ENCODE measurements at places on chromosomes 6 and 20.
A peak's percentile ranks its signal among the peaks of the same experiment; 100 is the strongest.

- DNase-seq: no peak
Observed at GRCh38 chr6:3715285-3715684, 36.2 kb downstream of the PXDC1 start.

DNA sequence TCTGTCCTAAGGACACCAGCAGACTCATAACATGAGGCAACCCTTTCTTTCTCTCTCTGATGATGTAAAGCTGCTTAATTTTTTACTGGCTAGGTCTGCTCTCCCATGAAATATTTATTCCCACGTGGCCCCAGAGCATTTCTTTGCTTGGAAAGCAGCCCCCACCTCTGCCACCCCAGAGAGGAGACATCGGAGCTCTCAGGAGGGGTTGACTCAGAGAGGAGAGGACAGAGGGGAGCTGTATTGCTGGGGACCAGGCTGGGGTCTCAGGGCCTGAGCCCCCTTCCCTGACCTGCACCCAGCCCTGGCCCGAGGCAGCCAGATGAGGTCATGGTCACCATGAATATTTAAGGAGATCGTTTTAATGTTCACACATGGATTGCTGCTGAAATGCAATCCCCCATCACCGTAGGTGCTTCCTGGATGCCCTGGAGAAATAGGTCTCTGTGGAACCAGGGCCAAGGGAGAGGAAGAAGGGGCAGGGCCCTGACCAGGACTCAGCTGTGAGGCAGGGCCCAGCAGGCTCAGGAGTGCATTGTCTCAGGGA, 117.5 kb downstream of the DLL1 start:
- no peak for DNase-seq

DNA sequence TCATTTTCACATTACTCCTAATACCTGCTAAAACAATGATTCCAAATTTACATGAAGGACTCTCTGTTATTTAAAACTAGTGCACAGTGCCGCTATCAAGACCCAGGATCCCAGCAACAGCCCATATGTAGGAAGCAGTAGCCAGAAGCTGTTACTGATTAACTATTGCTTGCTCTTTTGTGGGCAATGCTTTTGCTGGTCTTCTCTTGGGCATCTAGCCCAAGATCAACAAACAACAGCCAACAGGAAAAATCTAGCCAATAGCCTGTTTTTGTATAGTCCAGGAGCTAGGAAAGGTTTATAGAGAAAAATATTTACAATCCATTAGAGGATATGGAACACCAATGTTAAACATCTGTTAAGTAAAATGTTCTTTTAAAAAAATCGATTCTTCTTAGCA, 22.1 kb upstream of the TENT5A start:
- no peak for DNase-seq

- DNase-seq: no peak
Observed at GRCh38 chr6:162262466-162263196, 464.9 kb downstream of the PRKN start.

DNA sequence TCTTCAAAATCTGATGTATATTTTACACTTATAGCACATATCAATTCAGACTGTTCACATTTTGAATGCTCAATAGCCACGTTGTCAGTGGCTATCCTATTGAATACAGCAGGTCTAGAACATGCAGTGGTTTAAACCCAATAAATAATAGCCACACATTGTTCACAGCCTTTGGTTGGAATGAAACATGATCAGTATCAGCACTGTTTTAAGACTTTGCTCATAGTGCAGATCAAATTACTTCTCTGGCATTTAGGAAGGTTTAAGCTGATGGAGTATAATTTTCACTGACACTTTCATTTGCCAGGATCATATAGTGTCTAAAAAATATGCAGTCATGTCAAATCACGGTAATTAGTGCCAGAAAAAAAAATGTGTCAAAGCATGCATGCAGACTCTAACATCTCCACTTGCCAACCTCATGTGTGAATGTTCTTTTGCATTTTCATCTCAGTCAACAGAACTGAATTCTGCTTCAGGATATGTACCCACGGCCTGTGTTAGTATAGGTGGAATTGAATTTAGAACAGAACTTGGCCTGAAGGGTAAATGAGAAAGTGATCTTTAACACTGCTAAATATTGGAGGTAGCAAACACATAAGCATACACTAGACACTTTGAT, 184.1 kb downstream of the SLC24A3 start:
- DNase-seq: no peak

DNA sequence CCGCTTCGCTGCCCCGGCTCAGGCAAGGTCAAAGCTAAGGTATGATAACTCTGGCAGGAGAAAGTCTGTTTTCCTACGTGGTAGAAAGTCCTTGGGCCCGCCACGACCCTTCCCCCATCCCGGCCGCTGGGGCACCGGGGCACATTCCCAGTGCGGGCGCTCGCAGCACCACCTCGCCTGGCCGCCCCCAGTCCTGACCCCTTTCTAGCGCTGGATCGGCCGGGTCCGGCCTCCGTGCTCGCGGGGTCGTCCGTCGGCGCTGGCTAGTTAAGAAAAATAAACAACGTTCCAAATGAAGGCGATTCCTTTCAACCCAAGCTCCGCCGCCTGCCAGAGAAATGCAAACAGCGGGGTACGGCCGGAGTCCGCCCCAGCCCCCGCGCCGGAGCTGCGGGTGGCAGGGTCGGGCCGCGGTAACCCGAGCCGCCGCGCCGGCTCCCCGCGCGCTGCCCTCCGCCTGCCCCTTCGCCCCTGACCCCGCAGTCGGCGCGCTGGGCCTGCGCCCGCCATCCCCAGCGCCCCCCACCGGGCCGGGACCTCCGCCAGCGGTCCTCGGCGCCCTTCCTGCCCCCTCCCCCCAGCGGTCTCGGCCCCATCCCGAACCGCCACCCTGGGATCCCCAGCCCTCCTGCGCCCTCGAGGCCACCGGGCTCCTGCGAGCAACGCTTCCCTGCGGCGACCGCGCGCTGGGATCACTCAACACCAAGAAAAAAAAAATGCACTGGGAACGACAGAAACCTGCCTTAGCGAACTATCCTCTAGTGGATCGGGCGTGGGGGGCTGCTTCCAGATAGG, 37.6 kb downstream of the NCR2 start:
- no peak for DNase-seq

- no peak for DNase-seq
Observed at GRCh38 chr6:113873043-113873667, 16.0 kb downstream of the MARCKS start.

- DNase-seq: no peak
Observed at GRCh38 chr6:46637145-46637544, 15.5 kb downstream of the CYP39A1 start.

DNA sequence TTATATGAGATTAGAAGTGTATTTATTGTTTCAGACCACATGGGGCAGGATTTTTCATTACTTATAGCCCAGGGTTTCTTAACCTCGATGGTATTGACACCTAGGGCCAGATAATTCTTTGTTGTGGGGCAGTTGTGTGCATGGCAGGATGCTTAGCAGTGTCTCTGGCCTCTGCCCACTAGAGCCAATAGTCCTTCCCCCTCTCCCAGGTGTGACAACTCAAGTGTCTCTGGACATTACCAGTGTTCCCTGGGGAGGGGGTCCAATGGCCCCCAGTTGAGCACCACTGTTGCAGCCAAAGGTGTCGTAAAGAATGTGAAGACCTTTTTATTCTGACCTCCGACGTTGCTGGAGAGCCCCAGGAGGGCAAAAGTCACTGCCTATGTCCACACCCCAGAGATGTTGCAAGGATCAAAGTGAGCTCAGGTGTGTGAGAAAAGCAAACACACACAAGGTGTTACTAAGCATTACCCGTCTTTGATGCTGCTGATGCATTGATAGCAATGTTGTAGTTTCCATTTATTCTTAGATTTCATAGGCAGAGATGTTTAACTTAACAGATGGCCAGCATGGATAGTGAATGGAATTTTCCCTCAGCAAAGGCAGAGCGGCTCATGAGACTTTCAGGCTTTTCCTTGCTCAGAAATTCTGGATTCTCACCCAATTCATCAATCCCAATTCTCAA, 22.2 kb downstream of the BANF2 start:
- DNase-seq: no peak

DNA sequence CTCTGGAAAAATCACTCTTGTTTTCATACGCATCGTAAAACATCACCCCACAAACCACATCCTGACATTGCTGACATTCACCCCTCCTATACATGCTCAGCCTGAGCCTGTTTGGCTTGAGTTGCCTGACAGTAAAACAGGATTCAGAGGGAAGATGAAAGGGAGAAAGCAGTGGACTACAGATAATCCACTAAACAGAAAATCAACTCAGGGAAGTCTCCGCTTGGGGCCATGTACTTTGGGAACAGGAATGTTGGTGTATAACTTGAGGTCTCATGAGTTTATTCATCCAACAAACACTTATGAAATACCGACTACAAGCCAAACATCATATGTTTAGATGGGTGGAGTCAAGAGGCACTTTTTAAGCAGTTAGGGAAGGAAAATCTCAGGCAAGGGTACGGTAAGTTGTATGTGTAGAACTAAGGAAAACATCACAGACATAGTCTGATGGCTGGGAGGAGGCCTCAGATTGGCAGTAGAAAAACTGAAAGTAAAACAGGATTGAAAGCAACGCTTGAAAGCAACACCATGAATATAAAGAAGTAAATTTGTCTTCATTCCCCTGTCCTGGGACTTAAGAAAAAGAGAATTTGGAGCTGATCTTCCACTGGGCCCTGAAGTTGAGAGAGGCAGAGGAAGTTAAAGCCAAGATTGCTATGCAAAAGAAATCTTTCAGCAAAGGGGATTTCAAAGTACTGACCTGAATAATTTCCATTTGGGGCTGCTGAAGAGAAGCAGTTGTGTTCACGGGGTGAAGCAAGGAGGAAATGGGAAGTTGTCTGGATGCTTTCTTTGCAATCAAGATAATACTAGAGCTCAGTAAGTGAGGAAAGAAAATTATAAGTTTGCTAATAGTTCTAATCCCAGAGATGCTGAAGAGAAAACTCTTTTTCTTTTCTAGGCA, 28.8 kb downstream of the PDE7B start:
- peak; percentile 2 for DNase-seq

- no peak for DNase-seq
Observed at GRCh38 chr20:24699321-24700165, 230.1 kb downstream of the SYNDIG1 start.

- no peak for DNase-seq
Observed at GRCh38 chr20:44586289-44586911, 4.0 kb downstream of the PKIG start.

GRCh38 chr6:39938773-39939654, 4.8 kb upstream of the MOCS1 start:
- DNase-seq: no peak

- no peak for DNase-seq
Observed at GRCh38 chr6:7296602-7297001, 16.4 kb downstream of the SSR1 start.

DNA sequence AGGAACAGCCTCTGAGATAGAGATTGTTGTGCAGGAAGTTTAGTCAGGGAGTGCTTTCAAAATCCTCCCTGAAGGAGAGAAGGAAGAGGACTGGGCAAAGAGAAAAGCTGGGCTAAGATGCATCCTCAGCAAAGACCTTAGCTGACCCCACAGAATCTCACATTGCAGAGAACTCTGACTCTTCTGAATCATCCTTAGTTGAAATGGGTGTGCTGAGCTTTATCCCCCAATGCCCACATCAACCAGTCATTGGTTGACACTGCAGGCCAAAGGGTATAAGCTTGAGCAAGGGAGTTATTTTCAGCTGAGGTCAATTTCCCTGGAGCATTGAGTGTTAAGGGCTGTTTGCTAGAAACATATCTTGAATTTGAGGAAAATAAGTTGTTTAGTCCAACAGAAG, 732.2 kb downstream of the CBLN4 start:
- no peak for DNase-seq

DNA sequence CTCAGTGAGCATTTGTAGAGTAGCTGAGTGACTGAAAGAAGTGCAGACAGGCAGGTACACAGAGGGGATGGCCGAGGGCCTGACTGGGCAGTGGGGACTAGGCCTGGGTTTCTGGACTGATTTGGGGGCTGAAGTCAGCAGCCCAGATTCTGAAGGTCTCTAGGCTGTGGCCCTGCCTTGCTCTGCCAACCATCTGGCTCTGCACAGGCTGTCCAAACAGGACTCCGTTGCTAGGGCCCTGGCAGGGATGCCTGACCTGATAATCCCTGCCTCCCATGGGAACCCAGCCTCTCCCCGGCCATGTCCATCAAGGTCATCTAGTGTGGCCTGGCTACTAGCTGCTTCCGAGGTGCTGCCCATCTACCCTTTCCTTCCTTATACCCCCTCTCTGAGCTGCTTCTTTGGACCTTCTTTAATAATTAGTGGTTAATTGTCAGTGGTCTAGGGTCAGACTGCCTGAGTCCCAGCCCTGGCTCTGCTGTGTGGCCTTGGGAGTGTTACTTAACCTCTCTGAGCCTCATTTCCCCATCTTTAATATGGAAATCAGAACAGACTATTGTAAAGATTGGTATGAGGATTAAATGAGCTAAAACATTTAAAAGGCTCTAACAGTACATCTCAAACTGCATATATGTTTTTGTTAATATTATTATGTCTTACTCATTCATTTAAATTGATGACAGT, 137.9 kb downstream of the VEGFA start:
- DNase-seq: no peak

DNA sequence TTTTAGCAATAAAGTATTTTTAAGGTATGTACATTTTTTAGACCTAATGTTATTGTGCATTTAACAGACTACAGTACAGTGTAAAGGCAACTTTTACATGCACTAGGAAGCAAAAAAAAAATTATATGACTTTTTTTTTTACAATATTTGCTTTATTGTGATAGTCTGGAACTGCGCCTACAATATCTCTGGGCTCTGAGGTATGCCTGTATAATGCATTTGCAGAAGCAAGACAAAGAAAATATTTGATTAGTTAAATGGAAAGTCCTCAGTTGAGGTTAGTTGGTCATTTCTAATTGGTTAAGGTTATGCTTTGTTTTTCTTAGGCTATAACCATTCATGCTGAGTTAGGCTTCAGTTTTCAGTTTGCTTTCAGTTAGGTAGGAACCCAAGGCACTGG, 46.9 kb upstream of the SMAP1 start:
- no peak for DNase-seq

- DNase-seq: no peak
Observed at GRCh38 chr6:104573350-104573749, 286.4 kb downstream of the HACE1 start.

- no peak for DNase-seq
Observed at GRCh38 chr6:166754218-166755030, 127.4 kb upstream of the RPS6KA2 start.

DNA sequence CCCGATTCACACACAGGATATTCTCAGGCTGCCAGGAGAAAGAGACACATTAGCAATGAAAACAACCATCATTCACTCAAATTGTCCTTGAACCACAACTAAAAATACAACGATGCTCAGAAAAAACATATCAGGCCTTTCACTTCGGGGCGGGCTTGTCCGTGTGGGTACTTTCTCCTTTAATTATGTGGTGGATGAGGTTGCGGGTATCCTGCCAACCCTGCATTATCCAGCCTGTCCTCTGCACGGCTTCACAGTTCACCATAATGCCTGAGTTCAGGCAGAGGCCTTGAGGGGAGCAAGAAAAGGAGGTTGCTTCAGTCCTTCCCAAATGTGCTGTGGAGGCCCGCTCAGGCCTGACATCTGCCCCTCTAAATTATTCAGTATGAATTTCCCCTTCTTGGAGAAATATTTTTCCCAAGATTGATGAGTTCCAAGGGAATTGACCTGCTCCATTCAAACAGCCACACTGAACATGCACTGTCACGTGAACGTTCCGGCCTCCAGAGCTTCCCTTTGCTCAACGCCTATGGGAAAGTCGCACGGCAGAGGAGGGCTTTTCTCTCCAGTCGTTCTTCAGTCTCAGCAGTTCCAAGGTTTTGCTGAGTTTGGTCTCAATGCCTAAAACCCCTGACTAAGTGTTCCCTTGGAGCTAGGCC, 70.3 kb downstream of the MYLK4 start:
- DNase-seq: no peak

GRCh38 chr20:478949-479429, 16.7 kb upstream of the TBC1D20 start:
- no peak for DNase-seq

Data from stimulated activated CD4-positive, alpha-beta T cell treated with anti-CD3 and anti-CD28 coated beads, Interleukin-12 subunit alpha, Interleukin-12 subunit beta, amount 100 ng/mL, for 4 hours (primary cell).